ENCODE measurements at places on chromosomes 6 and 20.

GRCh38 chr6:6740595-6740994, 152.1 kb downstream of the LY86 start:
- no peak for DNase-seq

DNA sequence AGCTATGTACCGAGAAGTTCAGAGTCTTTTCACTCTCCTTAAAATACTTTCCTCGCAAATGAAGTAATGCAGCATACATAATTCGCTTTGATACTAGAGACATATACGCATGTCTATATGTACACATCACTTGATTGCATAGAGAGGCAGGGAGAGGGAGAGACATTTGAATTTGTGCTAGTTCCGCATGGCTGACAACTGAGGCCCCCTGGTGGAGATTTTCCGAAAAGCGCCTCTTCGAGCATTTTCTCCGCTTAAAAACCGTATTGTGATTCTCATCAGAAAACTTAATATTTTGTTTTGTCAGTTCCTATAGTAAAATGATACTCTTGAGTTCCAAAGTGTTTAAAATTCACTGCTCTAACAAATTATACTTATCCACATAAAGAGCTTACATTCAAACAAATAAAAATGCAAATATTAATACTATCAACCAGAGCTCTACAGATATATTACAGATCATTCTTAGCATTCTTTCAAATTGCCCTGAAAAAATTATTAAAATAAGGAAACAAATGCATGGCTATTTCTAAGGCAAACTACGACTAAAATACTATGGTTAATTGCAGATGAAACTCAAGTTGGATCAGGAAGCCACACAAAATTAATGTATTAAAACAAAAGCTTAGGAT, 637 bp downstream of the MYLK4 start:
- DNase-seq: peak; percentile 84

DNA sequence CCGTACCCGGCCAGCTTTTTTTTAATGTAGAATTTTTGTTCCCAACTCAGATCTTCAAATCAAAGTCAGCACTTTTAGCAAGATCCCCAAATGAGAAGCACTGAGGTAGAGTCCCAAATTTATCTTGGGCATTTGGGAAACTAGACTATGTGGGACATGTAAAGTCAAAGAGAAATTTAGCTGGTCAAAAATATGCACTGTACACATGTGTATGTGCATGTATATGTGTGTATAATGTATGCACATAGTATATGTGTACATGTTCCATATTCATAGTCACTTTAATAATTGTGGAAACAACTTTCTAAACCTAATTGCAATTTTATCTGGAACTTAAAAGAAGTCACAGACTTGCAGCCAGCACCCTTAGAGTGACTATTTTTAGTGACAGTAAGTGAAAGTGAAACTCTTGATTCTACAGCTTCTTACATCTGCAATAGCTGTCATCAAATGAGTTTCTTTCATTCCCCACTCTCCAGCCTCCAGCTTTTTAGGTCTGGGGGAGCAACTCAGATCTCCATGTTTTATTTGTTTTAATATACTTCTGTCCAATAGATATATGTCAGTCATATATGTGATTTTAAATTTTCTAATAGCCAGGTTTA, 53.6 kb downstream of the CDC40 start:
- DNase-seq: no peak

DNA sequence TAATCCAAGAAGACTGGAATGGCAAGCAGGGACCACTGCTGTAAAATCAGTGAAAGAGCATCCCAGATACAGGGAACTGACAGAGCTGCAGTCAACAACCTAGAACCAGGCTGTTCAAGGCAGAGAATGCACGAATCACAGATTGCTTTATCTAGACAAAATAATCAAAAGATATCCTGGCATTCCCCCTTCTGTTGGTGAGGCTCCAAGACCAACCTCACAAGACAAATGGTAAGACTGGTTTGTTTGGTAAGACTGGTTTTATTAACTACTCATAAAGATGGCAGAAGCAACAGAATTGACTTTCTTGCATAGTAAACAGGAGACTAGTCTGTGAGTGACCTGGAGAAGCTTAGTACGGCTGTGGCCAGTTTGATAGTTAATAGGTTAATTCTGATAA, 88.8 kb upstream of the AHI1 start:
- no peak for DNase-seq

- DNase-seq: no peak
These were observed 20.2 kb upstream of the MICA start for GRCh38 chr6:31383149-31383548.

- DNase-seq: peak; percentile 86
These were observed at the start of gene RGL2 for GRCh38 chr6:33298773-33299236. Gene RGL2 (minus strand): TSS chr6:33298942. CDS start chr6:33298610, 332 bp downstream.

- no peak for DNase-seq
These were observed 15.6 kb downstream of the DDRGK1 start for GRCh38 chr20:3188823-3189413.

DNA sequence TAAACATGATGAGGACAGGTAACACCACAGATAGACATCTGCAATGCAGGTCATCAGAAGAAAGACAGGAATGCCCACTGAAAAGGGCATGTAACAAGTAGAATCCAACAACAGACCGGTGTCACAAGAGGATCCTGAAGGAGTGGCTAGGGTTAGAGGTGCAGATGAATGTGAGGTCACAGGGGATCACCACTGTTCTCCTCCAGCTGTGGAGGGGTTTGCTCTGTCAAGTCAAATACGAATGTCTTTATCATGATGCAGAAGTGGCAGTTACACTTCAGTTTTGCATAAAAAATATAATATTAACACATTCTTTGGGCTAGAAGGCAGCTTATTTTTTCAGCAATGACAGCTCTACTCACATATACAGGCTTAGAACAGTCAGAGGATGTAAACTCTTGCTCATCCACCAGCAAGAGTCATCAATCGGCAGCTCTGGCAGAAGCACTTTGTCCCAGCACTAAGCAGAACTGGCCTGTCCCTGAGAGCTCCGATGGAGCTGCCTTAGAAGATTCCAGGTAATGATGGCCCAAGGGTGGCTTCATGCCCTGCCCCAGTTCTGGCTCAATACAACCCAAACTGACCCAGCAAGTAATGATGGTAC, 130.4 kb upstream of the TRAF3IP2 start:
- no peak for DNase-seq

- no peak for DNase-seq
These were observed 401.8 kb downstream of the PREX1 start for GRCh38 chr20:48425817-48426612.

DNA sequence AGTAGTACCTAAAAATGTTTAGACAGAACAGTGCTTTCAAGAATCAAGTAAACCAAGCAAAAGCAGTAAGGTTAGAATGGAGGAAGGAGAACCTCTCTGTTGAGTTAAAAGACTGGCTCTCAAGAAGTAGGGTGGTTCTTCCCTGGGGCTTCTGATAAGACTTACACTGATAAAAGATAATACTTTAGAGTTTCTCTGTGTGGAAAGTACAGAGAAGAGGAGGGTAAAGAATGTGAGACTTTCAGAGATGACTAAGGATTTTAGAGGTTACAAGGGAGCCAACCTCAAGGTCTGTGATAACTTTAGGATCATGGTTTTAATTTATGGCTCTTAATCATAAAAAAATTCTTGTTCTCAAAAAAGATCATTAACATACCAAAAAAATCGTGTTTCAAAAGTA, 30.9 kb upstream of the ALDH8A1 start:
- DNase-seq: no peak

GRCh38 chr6:20172842-20173456, 39.3 kb downstream of the MBOAT1 start:
- DNase-seq: no peak

DNA sequence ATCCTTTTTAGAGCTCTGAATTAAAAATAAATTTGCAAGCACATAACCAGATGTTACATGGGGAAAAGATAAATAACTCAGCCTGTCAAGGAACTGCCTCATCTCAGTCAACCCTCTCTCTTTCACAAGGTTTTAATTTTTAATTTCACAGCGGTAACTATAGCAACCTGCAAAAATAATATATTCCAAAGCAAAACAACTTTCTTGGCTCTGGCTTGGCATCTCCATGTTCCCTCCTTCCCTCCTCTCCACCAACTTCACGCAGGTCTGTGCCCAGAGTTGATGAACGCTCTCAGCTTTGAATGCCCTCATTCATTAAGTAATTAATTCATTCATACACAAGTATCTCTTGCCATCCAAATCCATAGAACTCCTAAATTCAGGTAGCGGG, 32.5 kb upstream of the SIRPA start:
- no peak for DNase-seq

- DNase-seq: no peak
These were observed 198.6 kb downstream of the TMEM242 start for GRCh38 chr6:157124485-157125254.

DNA sequence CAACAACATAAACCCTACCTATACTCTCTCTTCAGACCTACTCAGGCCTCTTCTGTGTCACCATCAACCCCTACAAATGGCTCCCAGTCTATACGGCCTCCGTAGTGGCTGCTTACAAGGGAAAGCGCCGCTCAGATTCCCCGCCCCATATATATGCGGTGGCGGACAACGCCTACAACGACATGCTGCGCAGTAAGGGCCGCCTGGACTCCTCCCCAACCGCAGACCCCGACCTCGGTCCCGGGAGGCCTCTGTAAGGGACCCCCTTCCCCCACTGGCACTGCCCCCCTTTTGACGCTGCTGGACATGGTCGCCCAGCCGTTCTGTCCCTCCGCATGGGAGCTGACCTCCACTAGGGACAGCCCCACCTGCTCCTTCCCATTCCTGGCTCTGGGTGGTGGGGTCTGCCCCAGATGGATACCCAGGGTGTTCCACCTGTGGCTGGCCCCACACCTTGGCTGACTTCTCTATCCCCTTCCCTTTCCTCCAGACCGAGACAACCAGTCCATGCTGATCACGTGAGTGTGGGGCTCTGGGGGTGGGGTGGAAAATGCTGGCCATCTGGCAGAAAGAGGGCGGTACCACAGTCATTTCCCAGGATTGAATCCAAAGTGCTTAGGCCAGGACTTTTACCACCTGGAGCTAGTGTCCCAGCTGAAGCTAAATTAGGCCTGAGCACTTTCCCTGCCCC, 25.0 kb downstream of the MYH7B start:
- no peak for DNase-seq

- DNase-seq: no peak
These were observed 35.5 kb downstream of the DTD1 start for GRCh38 chr20:18623156-18623910.

DNA sequence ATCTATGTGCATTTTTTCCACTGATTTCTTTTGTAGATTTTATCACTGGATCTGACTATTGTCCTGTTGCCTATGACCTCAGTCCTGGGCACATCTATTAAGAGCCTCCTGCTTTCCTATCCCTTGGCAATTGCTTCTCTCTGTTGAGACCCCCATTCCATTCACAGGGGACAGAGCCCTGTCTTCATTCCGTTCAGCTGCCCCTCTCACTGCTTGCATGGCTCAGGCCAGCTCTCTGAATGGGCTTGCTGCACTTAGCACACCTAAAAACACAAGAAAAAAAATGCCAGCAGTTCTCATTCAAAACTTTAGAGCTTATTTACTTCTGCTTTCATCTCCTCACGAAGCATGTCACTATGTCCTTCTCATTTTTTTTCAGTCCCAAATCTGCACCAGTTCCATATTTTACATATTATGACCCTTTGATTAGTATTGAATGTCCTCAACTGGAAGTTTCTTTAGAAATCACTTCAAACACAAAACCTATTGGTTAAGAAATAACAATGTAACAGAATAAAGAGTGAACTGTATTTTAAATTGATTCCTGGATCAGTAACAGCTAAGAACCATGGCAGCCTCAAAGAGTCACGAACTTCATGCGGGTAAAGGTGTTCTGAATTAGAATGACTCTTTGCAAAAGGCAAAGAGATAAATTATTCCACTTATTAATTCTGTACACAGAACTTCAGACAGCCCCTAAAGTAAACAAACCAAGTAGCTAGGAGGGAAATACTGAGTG, 616.5 kb downstream of the C6orf118 start:
- DNase-seq: no peak

GRCh38 chr6:125753218-125753936, 3.9 kb downstream of the HEY2 start:
- DNase-seq: peak; percentile 51

DNA sequence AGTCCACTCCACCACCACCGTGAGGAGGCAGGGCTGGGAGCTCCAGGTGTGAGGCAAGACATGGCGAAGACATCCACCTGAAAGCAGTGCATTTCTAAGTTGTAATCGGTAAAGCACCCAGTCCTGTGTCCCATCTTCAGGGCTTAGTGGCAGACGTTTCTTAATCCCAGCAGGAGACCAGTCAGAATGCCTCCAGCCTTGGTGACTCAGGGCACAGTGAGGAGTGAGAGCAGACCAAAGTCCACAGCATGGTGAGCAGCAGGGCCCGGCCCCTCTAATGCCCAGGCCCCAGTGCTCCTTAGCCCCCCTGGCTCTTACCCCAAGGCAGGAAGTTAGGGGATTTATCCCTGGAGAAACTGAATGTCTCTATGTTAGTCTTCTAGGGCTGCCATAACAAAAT, 183.9 kb downstream of the SYNDIG1 start:
- DNase-seq: no peak

DNA sequence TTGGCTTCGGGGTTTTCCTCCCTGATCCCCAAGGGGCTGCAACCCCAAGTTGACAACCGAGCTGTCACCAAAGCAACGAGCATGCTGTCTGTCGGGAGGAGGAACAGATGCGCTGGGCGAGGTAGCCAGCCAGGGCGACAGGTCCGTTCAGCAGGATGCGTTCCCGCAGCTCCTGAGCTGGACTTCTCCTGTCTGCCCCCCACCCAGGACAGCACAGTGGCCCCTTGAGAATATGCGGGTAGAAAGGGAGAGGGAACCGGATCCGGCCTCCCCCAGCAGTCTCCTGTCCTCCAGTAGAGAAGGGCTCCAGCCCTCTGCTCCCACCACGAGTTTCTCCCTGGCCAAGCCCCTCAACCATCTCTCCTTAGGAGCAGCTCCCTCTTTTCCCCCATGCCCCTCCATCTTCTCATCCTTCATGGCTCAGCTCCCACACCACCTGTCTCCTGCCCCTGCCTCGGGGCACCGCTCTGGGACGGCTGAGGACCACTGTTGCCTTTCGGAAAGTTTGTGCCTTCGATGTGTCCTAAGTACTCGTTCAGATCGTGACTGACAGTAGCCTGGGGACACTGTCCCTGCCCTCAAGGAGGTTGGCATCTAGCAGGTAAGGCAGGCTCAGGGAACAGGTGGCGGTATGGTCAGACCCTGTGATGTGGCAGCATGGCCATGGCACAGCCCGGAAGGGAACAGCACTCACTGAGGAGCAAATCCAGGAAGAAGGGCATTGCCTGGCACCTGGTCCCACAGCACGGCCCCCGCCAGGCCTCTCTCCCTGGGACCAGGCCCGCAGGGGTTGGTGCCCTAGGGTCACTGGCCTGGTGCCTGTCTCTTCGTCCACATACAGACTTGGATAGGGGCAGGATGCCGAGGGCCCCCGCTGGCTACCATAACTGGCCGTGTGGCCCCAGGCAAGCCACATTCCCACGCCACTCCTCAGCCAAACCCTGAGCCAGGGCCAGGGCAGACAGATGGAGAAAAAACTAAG, 96.3 kb downstream of the ASXL1 start:
- no peak for DNase-seq

DNA sequence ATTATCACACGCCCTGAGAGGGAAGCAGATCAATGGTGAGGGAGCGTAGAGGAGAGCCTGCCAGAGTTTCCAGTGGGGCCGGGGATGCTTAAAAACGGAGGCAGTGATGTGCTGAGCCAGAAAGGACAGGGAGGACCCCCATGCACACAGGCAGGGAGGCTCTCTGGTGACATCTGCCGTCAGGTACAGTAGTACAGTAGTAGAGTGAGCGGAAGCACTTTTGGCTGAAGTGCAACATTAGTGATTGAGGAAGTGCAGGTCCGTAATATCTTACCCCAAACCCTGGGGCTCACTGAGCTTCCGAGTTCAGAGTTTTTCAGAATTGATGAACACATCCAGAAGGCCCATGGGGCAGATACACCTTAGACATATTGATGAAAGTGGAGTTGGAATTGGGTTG, 42.1 kb downstream of the GFRA4 start:
- DNase-seq: no peak

All from AML-193 (cell line).